ENCODE measurements at places on chromosomes 6 and 20.

DNA sequence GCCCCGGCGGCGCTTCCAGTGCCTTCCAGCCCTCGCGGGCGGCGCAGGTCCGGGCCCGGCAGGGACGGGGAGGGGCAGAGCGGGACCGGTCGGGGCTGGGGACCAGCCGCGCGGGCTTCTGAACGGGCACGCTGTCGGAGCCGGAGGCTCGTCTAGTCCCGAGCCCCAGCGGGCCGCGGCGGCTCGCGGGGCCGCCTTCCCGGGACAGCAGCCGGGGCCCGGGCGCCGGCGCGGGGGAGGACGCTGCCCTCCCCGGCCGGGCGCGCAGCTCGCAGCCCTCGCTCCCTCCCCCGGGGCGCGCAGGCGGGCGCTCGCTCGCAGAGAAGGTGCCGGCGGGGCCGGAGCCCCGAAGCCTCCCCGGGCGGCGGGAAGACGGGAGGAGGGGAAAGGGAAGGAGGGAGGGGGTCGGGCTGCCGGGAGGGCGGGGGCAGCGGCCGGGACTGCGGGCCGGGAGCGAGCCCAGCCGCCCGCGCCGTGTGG, 696 bp upstream of the SIRPA start:
- DNase-seq: no peak

DNA sequence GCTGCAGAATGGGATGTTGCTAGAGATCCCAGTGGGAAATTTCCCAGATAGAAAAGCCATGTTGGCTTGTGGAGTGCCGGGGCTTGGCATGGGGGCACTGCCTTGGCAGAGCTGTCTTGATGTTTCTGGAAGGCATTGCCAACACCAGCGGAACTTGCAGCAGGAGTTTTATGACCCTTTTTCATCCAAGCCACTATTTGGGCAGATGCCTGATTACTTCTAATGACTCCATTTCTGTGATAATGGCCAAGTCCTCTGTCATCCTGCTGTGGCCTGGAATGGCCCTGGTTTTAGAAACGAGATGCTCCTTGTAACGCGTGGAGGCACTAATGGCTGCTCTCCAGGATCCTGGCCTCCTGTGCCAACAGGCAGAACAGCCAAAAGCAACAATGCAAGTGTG, 229.0 kb downstream of the ZNF217 start:
- no peak for DNase-seq

DNA sequence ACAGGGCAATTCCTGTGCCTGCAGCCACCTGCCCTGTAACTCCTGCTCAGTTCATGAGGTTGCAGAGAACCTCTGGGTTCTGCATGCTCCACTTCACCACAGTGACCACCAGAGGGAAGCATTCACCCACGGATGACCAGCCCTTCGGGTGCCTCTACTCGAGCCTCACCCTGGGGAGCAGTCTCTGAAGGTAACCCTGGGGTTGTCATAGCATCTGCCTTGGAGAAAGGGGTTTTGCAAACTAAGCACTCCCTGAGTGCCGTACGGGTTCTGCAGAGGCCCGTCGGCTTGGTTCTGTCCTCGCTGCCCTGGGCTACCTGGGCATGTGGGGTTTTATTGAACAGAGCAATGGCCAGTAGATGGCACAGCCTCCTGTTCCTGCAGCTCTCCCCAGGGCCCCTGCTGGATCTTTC, 10.2 kb upstream of the CST5 start:
- DNase-seq: peak; percentile 13

- DNase-seq: no peak
Observed at GRCh38 chr20:10513061-10513460, 78.0 kb downstream of the SLX4IP start.

GRCh38 chr20:49476016-49476355, 6.5 kb downstream of the KCNB1 start:
- DNase-seq: no peak

GRCh38 chr6:14431385-14432330, 314.1 kb downstream of the CD83 start:
- DNase-seq: no peak

- DNase-seq: no peak
Observed at GRCh38 chr20:18224968-18225568, 63.3 kb upstream of the ZNF133 start.

DNA sequence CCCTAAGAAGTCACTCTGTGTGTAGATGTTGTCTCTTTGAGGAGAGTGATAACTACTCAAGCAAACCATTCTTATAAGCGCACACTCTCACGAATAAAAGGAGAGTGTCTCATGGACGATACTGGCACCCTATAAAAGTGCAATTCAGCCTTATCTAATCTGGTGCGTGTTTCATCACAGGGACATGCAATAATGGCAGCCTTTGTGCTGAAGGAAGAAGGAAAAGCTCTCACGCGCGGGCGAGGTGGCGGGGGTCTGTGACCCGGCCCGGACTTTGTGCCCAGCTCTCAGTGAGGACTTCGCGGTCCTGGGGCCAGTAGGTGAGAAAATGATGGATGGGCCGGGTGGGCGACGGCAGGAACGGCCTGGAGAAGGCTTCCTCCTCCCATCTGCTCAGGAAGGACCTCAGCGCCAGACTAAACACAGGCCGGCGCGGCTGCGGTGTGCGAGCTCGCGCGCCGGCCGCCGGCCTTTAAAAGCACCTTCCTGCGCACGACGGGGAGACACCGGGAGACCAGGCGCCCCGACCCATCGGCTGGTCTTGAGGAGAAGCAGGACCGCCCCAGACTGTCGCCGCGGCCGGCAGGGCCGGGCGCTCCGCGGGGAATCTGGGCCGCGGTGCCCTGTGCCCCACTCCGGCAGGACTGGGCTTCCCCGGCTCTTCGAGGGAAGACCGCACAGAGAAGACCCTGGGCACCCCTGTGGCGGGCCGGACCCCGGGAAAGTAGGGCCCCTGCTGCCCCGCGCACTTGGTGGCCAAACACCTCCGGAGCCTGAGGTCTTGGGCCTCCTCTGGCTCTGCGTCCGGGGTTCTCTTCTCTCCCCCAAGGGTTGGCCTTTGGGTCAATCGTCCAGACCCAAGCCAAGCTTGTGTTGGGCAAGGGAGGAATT, 8.3 kb upstream of the FOXC1 start:
- DNase-seq: no peak

DNA sequence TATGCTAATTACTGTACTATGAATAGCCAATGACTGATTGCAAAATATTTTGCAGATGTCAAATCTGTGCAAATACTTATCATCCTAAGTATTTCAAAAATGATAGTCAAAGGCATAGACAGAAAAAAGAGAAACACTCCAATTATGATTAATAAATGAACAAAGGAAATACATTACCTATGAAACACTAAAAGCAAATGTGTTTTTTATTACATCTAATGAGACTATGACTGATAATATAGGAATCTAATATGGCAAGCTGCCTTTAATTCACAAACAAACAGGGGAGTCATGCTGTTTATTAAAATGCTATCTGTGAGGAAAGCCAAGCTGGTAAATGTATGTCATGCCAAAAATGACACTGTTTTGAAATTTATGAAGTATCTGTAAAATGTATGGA, 713.2 kb upstream of the NRSN1 start:
- DNase-seq: no peak

GRCh38 chr20:60060593-60060992, 102.4 kb downstream of the CDH26 start:
- no peak for DNase-seq

- no peak for DNase-seq
Observed at GRCh38 chr6:35142588-35143569, 1.7 kb upstream of the TCP11 start.

- peak; percentile 32 for DNase-seq
Observed at GRCh38 chr20:4740774-4741431, 19.2 kb downstream of the PRND start.

DNA sequence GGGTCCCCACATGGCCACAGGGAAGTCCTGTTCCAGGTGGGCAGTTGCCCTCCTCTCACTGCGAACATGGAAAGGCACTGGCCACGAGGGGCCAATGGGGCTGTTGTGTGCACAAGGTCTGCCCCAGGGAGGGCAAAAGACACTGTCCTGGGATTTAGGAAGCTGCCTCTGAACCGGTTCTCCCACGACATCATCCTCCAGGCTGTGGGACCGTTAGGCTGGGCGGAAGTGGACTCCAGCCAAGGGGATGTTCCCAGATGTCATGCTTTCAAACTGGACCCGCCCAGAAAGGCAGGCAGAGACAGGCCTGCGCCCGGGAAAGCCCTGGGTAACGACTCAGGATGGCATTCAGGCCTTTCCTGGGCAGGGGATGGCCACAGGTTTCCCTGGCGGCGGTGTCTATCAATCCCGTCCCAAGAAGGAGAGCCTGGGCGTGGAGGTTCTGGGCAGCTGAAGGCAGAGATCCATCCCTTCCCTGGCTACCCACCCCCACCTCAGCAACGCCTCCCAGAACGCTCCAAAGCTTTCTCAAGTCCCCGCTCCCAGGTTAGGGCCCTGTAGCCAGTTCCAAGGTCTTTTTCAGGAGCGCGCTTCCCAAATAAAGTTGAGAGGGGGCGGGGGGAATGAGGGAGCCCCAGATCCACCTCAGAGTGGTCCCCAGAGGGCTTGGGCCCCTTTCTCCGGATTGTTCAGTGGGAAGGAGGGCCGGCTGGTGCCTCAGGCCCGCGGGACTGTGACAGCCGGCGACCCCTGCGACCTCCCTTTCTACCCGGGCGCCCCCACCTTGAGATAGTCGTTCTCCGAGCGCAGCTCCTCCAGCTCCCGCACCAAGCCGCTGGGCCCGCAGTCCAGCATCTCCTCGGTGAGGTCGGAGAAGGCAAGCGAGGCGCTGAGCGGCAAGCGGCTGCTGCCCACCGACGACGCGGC, 13.8 kb upstream of the TLDC2 start:
- peak; percentile 60 for DNase-seq

DNA sequence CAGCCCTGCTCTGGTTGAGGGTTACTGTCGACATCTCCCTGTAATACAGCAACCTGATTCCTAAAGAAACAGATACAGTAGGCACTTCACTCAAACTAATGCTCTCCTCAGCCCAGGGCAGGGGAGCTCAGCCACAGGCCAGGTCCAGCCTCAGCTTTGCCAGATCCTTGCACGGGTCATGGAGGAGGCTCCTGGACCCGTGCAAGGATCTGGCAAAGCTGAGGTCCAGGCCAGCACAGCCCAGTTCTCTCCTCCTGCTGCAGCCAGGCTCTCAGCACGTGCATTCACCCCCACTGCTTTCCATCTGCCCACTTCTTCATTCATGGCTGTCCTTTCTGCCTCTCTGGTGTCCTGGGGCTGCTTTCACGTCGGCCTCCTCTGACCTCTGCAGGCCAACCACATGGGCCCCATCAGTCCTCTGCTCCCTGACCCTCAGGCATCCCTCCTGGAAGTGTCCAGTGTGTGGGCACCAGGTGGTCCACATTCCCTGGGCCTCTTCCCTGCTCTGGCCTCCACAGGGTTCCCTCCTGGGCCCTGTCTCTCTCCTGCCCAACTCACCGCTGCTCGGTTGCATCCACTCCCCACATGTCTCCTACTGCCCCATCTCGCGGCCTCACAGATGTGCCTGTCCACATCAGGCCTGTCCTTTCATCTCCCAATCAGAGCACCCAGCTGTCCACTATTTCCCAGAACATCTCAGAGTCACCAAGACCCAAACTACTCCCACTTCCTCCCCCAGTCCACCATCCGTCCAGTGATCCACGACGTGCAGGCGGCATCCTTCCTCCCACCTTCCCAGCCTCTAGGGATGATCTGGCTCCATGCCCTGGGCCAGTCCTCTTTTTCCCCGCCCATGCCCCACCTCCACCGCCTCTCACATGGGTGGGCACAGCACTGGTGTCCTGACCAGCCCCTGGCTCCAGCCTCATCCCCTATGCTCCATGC, 11.8 kb upstream of the CD93 start:
- DNase-seq: no peak

DNA sequence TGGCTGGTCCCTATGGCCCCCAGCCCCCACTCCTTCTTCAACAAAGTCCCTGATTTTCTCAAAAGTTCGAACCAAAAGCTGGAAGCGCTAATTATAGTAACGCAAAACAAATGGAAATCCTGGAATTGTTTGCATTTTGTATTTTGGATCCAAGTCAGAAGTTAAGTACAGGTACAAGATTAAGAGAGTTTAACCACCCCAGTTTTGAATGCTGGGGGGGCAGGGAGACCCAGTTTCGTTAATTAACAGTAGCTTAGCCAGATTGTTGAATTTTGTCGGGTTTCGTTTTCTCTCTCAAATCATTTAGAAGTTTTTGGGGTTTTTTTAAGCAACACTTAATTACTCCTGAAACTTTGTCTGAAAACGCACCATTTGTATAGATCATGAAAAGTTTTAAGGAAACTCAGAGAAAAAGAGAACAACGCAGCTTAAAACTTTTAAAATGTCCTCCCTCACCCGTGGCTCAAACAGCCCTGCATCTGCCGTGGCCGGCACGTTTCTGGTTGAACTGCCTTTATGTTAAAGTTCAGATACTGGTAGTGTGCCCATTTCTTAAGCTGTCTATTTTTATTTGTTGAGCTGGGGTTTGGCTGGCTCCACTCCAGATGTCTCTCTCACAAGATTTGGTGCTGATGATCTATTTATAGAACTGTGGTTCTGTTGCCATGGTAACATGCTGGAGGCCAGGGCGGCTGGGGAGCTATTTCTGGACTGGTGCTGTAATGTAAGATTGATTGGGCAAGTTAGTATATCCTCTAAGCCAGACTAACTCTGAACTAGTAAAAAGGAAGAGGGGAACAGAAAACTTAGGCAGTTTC, 55.0 kb downstream of the GNAS start:
- DNase-seq: peak; percentile 83

- DNase-seq: no peak
Observed at GRCh38 chr6:5566718-5567117, 305.4 kb downstream of the FARS2 start.

DNA sequence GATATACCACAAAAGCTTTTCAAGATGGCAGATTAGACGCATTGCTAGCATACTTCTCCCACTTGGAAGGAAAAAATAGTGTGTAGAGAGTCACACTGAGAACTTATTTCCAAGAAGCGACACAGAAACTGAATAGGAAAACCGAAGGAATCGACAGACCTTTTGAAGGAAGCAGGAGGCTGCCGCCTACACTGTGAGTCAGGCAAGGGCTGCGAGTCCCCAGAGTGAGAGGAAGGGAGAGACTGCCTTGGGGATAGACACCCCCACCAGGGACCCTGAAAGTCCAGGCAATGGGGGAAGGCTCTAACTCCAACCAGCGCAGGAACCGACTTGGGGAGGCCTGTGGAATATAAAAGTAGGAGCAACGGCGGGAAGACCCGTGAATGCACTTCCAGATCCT, 53.7 kb upstream of the SIRPG start:
- no peak for DNase-seq

- DNase-seq: no peak
Observed at GRCh38 chr20:1566701-1567100, 9.2 kb upstream of the SIRPD start.

DNA sequence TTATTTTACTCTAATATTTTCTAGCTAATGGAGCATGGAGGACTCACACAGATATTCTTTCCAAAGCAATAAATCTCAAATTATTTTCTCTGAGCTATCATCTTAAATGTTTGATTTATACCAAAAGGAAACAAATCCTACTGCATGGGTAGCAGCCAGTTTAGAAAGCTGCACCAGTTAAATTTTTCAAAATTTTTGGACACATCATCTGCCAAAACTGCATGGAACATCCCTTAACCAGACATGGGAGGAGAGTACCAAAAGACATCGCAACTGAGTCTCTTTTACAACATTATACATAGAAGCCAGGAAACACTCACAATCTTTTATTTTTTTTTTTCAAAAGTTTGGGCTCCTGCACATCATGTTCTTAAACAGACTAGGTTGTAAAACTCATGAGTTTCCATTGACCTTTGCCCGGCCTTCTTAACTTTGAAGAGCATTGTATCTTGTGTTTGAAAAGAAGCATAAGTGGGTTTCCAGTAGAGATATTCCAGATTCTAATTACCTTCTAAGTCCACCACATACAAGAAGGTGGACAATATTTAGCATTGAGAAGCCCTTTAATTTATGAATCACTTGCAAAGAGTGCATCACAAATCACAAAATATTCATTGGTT, 87.7 kb upstream of the HMGCLL1 start:
- no peak for DNase-seq

Data from SHP77 treated with DMSO at 0.1 percent for 48 hours (cell line).